ENCODE measurements at places on chromosomes 7 and 10.

DNA sequence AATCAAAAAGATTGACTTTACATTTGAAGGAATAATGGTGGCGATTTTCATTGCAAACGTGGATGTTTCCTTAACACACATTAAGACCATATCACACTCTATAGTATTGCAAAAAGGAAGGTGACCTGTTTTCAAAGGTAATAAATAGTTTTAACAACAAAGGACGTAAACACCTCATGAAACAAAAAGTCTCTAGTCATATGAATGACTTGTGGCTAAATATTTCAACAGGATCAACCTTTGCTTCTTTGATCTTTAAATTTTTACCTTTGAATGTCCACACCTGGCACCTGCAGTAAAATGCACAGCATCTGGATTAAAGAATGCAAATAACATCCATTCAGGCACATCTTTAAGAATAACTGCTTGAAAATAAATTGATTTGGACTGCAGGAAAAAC, 30.0 kb upstream of the FERD3L start:
- no peak for DNase-seq

DNA sequence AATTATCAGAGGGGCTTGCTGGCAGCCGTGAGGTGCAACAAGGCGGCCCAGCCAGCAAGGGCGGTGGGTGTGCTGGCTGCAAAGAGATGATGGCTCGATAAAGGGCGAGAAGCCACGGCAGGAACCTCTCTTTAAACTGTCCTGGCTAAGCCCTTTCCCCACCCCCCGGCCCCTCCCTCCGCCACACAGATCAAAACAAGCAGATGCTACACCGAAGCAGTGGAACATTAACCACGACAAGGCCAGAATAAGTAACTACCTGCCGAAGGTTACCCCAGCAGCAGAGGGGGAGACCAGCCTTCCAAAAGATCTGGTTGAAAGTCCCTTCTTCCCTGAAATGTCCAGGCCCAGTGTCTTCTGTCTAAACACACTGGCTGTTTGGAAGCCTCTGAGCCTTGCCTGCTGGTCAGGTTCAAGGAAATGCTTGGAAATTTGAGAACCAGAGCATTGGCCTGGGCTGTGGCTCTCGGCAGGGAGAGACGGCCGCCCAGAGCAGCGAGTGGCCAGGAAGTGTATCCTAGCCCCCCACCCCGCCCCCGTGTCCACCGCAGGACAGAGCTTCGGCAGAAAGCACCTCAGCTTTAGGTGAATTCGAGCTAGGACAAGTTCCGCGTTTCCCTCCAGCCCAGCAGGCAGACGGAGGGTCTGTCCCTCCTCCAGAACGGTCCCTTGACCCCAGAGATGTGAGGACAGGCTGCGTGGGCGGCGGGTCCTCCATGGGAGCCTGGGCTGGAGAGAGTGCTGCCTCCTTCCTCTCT, 2.1 kb downstream of the FAM20C start:
- no peak for DNase-seq

GRCh38 chr10:100569687-100570481, 34.1 kb downstream of the HIF1AN start:
- no peak for DNase-seq

GRCh38 chr7:120724448-120724847, 133.5 kb downstream of the TSPAN12 start:
- no peak for DNase-seq

DNA sequence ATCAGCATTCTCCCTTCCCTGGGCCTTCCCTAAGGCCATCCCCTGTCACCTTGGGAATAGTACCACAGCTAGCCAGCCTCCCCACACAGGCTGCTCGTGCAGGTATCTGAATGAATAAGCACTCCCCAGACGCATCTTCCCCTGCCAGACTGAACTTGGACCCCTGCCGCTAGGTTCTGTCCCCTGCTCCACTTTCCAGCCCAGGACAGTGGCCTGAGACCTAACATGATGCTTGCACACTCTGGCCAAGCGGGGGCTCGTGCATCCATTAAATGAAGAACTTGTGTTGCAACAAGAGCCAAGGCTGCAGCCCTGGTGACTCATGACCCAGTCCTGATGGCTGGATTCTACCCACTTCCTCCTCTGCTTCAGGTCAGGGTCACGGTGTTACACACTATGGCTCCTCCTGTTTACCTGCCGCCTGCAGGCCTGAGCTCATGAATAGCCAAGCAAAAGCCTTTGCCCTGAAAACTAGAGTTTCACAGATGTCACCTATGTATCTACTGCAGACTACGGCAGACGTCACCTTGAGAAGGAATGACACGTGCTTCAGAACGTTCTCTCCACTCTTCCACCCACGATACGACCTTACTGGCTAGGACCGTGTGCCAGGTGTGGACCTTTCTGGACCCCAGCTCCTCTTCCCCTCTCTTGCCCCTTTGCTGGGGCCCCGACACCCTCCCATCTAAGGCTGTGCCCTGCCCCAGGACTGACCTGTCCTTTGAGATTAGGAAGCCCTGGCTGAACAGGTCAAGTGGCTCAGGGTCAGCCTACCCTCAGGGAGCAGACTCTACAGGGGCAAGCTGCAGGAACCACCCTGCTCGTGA, 6.5 kb downstream of the ASB13 start:
- DNase-seq = no peak

DNA sequence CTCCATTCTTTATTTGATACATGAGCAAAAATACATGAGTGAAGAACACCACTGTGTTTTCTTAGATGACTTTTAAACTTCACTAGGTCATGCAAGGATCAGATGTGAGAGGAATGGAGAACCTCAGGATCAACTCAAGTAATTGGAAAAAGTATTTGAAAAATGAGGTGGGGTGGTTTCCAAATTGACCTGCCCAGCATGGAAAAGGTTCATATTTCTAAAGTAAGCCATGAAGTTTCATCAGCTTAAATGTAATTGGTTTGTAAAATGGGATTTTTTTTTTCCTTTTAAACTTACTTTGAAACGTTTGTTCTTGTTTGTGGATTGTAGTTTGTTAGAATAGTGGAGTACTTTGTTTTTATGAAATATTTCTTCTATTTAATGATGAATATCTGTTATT, 134.8 kb downstream of the MLLT10 start:
- DNase-seq = no peak

GRCh38 chr10:108868881-108869280, 1054.4 kb downstream of the XPNPEP1 start:
- no peak for DNase-seq

GRCh38 chr7:83306502-83306901, 143.8 kb upstream of the PCLO start:
- DNase-seq = no peak

DNA sequence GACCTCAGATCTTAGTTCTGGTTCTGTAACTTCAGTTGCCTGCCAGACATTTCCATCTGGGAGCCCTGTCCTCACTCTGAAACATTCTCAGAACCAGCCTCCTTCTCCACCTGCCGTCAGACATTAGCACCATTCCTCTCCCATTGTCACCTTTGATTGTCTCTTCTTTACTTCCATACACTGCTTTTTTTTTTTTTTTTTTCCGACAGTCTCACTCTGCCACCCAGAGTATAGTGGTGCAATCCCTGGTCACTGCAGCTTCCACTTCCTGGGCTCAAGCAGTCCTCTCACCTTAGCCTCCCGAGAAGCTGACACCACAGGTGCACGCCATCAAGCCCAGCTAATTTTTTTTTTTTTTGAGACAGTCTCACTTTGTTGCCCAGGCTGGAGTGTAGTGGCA, 21.1 kb upstream of the HIPK2 start:
- no peak for DNase-seq

DNA sequence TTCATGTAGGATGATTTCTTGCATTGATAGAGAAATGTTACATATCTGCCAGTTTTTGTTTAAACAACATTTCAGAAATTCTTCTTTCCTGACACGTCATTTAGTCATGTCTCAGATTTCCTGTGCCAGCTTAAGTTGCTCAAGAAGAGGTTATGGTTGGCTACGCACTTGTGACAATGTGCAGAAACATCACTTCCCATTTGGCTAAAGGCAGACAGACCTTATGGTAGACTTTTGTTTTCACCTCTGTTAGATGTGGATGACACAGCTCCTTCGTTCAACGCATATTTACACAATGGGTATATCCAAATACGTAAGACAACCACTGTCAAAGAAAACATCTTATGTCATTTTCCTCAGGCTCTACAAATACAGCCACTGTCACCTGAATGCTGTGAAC, 125.8 kb downstream of the DOCK4 start:
- no peak for DNase-seq

- DNase-seq = no peak
These were observed 108.8 kb upstream of the PCLO start for GRCh38 chr7:83271212-83272099.

- no peak for DNase-seq
These were observed 456.2 kb downstream of the REEP3 start for GRCh38 chr10:63977329-63977923.

DNA sequence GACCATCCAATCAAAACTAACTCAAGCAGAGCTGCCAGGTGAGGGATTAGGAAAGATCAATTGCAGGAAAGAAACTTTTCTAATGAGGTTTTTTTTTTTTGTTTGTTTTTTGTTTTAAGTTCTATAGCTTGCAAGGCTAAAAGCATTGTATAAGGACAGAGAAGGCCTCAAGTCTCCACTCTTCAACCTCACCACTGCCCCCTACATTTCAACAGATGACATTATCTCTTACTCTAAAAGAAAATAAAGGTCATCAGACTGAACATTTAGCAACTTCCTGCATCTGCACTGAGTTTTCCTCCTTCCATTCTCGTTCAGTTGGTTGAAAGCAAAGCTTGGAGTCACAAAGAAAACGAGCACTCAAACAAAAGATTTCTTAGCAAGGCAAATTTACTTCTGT, 45.2 kb upstream of the EXOC4 start:
- no peak for DNase-seq

DNA sequence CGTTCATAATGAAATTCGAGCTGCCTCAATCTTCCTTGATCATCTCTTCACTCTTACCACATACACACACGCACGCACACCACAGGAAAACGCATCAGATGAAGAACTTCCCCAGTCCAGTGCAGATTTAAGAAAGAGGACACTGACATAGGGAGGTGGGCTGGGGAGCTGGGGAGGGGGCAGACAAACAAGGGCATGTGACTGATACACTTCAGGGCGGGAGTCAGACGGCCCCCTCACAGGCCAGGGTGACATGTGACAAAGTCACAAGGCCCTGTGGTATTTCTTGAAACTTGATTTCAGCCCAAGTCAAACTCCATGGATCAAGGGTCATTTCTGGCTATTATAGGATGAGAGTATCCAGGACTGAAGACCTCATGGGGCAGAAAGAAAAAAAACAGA, 82.6 kb downstream of the KCNMA1 start:
- DNase-seq = no peak

DNA sequence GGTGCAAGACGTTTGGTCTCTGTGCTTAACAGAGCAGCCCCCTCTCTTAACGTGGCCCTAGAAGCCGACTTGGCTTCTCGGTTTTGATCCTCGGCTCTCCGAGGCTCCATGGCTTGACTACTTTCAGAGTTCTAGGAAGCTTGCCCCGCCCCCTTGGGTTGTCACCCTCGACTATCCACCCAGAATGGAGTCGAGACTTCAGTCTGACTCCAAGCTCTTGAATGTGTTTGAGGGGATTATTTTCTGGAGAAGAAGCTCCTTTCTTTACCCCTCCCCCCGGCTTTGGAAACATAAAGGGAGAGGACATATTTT, 448 bp downstream of the SEC24C start:
- no peak for DNase-seq

GRCh38 chr10:61901829-61902444, 438 bp downstream of the ARID5B start:
- no peak for DNase-seq

GRCh38 chr7:41685684-41686083, 17.2 kb downstream of the INHBA start:
- DNase-seq = no peak

- DNase-seq = no peak
These were observed 731.8 kb downstream of the PHTF2 start for GRCh38 chr7:78530351-78530750.

DNA sequence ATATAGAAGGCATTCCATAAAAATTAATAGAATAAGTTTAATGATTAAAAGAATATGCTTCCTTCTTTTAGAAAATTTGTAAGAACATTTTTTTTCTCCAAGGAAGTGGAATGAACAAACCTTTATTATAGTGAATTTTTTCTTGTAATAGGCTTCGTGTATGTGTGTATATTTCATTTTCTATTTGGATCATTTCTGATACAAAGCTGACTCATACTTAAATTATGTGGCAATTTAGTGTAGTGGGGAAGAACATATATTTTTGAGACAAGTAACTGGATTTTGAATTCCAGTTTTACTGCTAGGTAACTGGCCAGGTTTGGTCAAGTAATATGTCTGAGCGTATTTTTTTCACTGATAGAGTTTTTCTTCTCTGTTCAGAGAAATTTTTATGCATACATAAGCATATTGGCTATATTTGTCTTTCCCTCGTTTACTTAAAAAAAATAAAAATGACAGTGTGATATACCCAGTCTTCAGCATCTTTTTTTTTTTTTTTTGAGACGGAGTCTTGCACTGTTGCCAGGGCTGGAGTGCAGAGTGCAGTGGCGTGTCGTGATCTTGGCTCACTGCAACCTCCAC, 50.8 kb downstream of the CDK13 start:
- no peak for DNase-seq

DNA sequence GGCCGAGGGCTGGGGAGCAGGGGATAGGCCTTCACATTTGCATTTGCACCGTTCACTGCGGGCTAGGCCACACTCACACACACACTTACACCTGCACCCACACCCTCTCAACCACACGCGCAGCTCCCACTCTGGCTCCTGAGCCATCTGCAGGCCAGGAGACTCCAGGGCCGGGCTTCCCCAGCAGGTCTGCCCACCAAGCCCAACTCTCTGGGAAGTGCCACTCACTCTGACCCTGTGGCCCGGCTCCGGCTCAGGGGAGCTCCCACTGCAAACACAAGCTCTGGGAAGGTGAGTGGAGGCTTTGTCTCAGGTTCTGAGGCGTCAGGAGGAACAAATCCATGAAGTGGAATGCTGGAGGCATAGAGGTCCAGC, 157.9 kb downstream of the NRF1 start:
- no peak for DNase-seq

- no peak for DNase-seq
These were observed 114.2 kb downstream of the SPAG6 start for GRCh38 chr10:22459496-22459895.

DNA sequence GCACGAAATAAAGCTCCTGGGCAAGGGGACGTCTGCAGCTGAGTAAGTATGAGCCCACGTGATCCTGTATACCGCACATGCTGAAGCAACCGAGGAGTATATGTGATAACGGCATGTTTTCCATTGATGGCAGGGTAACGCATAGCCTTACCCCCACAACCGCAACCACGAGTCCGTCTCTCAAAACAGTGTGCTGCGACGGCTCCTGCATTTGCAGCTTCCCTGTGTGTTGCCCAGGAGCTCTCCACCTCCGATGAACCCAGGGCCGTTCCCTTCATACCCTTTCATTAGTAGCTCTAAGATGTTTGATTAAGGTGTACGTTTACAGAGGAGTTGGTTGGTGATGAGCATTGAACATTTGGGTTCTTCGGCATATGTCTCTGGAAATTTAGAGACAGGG, 69.3 kb downstream of the MGMT start:
- no peak for DNase-seq

DNA sequence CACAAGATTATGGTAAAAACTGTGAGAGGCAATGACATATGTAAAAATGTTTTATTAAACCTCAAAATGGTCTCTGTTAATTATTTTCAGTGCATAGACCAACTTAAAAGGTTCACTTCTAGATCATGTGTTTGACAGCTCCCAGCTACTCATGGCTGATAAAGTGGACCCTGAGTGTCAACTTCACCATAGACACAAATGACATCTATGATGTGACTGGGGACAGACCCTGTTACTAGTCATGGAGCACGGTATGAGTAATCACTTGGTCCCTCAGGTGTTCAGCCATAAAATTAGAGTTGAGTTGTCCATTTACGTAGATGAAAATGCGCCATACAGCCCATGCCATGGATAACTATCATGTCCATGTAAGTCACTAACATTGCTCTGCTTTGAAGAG, 199.8 kb downstream of the ZNF365 start:
- DNase-seq = no peak

All from dorsolateral prefrontal cortex (tissue), 122 donors.